ENCODE measurements at places on chromosomes 4 and X. TPM values are rescaled to one million over a fixed set of nuclear protein-coding genes. Genes with fewer than 3 reads are reported as not detected.

Gene KLHL2
- total RNA-seq, result 11.8 TPM

- DNase-seq, result no peak
These were observed 226.2 kb downstream of the PALLD start for GRCh38 chr4:168723020-168723419.

DNA sequence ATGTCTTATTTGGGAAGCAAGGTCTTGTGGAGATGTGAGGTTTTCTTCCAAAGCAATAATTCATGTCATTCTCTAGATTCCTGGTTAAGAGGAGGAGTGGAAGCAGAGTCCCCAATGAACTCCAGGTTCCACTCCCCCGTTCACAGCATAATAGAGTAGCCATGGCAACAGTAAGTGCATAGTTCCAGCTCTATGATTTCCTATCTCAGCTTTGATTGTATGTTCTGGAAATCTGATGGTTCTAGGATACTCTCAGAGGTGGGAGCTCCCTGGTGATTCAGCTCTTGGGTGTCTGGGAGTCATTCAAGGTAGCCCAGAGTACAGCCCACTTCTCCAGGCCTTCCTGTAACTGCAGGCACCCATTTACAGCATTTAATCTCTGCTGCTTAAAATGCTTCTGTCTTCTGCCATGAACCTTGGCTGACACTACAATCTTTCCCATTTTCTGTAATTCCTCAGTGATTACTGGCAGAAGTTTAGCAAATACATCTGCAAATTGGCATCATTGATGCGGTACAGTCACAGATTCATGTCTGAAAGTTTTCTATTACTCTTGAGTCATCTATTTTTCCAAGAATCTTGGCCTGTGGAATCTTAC is 242.0 kb downstream of the MAPK10 start:
- no peak for DNase-seq

GRCh38 chrX:101368800-101369199 is 17.2 kb downstream of the BTK start:
- no peak for DNase-seq

GRCh38 chrX:97504431-97504830 is 620.7 kb downstream of the RPA4 start:
- DNase-seq, result no peak

Gene SPATA18
- not detected for total RNA-seq

GRCh38 chr4:27398631-27399310 is 538.1 kb downstream of the STIM2 start:
- DNase-seq, result no peak

Gene DRP2
- total RNA-seq, result 0.34 TPM

- no peak for DNase-seq
These were observed 1.2 kb upstream of the TMEM144 start for GRCh38 chr4:158208963-158209640.

Gene CFI
- 1.7 TPM for total RNA-seq

DNA sequence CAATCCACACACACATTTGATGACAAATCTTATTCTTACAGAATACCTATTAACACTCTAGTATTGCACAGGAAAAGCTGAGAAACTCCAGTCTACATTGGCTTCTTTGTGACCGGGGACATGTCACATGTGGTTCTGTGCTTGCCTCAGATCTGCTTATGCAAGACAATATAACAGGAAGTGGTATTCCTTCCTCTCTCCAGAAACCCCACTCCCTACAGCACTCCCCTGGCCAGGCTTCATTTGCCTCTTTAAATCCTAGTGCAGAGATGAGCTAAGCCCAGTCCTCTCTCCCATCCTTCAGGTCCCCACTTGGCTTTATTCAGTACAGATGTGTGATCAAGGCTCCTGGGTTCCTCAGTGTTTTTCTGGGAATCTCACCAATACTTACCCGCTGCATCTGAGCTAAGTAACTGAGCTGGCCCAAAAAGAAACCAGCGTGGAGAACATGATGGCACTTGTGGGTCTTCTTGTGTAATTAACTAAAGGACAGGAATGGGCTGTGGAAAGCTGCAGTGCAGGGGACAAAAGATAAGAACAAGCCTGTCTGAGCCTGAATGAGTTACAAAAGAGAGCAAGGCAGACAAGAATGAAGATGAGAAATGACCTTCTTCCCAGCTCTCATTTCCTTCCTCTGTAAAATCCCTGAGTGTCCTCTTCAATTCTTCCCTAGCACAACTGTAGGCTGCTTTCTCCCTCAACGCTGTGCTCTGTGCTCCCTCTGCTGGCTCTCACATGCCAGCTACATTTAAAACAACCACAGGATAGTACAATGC is 105.6 kb downstream of the HNRNPD start:
- DNase-seq, result peak; percentile 45

DNA sequence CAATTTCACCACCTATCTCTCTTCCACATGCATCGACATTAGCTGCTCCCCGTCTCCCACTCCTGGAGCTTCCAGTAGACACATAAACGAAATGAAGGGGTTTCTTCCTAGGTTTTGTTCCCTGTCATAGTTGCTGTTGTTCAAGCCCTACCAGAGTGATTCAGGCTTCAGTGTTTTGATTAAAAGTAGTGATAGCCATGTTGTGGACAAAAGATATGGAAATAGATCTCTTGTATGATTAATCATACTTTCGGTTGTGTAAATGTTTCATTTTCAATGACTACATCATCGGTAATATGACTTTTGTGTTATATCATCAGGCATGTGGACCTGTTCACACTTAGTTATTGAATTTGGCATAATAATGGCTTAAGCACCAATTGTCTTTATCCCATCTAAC is 96.5 kb upstream of the KLF3 start:
- no peak for DNase-seq

- DNase-seq, result peak; percentile 1
These were observed 773 bp downstream of the SNCA start for GRCh38 chr4:89836031-89836745.

DNA sequence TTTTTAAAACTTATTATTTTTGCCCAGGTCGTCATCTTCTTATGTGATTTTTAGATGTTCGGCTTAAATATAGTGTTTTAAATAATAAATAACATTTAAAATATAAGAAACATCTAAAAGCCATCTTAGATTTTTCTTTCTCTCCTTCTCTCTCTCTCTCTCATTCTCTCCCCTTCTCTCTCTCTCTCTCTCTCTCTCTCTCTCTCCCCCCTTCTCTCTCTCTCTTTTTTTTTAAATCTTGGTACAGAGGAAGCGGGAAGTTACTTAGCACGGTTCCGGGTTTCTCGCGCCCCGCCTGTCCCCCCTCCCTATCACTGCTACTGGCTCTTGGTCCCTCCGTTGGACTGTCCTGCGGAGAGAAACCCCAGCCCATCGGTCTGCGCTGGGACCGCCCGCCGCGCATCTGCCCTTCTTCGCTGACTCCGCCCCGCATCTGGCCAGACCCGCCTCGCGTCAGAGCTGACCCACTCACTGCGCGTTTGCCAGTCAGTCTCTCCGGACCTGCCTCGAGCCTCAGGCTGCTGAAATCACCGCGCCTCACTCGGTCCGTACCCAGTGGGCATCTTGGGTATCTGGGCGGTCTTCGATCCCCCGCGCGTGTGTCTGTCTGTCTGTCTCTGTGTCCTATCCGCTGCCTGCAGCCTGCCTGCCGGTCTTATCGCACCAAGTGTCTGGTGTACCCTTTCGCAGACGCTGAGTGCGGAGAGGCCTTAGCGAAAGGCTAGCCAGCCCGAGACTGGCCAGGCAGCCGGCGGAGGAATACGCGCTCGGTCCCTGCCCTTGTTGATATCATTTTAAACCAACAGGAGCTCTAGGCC is at the start of gene PABPC5:
Gene PABPC5, plus strand, starts transcription at position 489 of the 818 bp plus-strand sequence. CDS start 739 bp downstream, outside the sequence.
- peak; percentile 0 for DNase-seq

Gene MAP3K15
- total RNA-seq, result 0.57 TPM

DNA sequence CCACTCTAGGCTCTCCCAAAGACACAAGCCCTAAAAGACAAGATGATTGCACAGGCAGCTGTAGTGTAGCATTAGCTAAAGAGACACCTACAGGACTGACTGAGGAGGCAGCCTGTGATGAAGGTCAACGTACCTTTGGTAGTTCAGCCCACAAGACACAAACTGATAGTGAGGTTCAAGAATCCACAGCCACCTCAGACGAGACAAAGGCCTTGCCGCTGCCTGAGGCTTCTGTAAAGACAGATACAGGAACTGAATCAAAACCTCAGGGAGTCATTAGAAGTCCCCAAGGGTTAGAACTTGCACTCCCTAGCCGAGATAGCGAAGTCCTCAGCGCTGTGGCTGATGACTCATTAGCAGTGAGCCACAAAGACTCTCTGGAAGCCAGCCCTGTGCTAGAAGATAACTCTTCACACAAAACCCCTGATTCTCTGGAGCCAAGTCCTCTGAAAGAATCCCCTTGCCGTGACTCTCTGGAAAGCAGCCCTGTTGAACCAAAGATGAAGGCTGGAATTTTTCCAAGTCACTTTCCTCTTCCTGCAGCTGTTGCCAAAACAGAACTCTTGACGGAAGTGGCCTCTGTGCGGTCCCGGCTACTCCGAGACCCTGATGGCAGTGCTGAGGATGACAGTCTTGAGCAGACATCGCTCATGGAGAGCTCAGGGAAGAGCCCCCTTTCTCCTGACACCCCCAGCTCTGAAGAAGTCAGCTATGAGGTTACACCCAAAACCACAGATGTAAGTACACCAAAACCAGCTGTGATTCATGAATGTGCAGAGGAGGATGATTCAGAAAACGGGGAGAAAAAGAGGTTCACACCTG is 306.3 kb downstream of the ANK2 start:
- DNase-seq, result peak; percentile 88

Gene MAGED4
- 42.3 TPM for total RNA-seq

DNA sequence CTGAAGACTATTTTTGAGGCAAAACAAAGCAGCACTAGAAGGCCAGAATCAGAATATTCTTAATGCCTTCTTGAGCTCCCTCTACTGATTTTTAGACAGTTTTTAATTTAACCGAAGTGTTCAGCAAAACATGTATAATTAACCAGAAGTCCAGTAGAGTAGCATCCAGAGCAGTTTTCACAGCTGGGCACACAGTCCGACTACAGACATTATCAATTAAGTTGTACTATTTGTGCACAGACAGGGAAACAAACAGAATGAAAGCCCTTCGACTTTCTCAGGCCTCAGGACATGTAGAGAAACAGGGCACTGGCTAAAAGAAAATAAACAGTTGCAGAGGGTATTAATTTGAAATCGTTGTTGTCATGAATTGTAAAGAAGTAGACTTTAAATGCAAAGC is 11.9 kb downstream of the FSTL5 start:
- no peak for DNase-seq

DNA sequence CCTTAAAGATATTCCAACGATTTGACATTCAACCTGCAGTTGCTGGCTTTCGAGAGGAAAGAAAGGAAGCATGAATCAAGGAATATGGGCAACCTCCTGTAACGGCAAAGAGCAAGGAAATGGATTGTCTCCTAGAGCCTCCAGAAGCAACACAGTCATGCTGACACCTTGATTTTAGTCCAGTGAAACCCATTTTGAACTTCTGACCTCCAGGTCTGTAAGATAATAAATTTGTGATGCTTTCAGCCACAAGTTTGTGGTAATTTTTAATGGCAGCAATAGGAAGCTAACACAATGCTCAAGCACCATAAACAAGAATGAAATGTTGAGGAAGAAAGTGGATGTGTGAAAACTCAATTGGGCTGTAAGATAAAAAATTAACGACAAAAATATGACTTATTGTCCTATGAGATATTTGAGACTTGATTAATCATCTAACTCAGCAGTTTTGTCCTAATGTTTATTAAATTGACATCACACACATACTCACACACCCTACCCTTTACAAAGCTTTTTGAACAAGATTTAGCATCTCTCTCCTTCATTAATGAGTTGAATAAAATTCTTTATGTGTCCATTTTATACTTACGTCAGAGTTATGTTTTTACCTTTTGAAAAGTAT is 857.2 kb upstream of the INTU start:
- DNase-seq, result no peak

DNA sequence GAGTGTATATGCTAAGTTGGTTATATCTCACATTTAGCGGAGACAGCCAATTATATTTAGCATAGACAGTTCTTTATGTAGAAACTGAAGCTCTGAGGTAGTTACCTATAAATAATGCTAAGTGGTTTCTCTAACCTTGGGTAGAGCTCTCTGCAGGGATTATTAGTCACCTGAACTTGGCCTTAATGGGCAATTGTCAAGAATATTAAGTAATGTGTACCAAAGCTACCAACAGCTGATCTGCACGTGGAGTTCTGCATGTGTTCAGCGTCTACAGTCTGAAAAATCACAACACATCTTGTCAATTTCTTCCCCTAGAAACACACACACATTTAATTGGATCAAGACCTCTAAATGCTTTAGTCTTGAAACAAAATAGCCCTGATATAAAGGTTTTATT is 740.6 kb upstream of the FAM241A start:
- DNase-seq, result no peak

DNA sequence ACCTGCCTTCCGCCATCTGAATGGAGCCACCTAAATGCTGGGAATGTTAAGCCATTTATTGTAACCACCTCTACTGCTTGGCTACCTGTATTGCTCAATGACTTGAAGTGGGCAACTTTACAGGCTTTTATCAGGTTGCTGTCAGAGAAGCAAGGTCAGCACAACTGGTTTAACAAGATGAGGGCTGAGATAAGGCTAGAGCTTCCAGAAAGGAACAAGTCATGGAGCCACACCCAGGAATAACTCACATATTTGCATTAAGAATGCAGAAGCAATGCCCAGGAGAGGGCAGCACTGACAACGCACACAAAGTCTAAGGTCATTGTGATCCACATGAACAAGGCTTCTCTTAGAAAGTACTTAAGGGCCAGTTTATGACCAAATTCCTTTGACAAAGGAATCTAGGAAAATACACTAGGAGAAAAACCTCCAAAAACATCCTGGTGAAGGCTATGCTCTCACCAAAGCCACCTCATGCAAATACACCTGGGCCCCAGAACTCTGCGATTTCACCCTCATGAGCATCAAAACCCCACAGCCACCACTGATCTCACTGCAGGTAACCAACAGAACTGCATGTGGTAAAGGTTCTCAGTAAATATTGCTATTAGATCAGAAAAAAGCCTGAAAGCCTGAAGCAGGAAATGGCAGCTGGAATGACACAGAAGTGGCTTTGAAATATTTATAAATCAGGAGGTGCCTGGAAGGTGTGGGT is 15.0 kb upstream of the STS start:
- peak; percentile 56 for DNase-seq

- DNase-seq, result peak; percentile 83
These were observed 112.7 kb downstream of the ASMT start for GRCh38 chrX:1727531-1728027.

DNA sequence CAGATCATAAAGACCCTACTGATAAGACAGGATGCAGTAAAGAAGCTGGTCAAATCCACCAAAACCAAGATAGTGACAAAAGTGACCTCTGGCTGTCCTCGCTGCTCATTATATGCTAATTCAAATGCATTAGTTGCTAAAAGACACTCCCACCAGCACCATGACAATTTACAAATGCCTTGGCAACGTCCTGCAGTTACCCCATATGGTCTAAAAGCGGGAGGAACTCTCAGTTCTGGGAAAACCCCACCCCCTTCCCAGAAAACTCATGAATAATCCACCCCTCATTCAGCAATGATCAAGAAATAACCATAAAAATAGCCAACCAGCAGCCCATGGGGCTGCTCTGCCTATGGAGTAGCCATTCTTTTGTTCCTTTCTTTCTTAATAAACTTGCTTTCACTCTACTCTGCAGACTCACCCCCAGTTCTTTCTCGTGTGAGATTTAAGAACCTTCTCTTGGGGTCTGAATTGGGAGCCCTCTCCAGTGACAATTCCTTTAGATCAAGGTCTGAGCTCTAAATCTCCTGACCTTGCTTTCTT is 217.1 kb upstream of the STS start:
- no peak for DNase-seq

- no peak for DNase-seq
These were observed 40.2 kb downstream of the ADH7 start for GRCh38 chr4:99394896-99395295.

Data from Daoy (cell line).